ENCODE measurements at places on chromosomes 12 and 14.
A peak's percentile ranks its signal among the peaks of the same experiment; 100 is the strongest.

DNA sequence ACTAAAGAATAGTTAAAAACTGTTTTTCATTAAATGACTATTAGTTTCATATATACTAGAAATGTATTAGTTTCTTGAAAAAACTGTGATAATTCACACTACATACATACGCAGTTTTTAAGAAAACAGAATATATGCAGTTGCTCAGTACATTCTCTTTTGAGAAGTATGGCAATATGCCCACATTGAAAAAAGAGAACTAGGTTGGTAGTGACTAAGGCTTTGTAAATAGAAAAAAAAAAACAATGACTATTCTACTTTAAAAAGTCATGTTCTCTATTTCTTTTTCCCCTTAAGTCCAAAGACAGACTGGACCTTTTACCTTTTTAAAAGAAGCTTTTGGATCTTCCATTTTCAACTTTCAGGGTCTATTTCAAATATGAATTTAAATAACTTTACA is 25.0 kb downstream of the SNX6 start:
- DNase-seq = no peak

- no peak for DNase-seq
These were observed 1251.0 kb upstream of the USP15 start for GRCh38 chr12:61009192-61009591.

- DNase-seq = no peak
These were observed 51.3 kb downstream of the SSPN start for GRCh38 chr12:26246483-26247164.

DNA sequence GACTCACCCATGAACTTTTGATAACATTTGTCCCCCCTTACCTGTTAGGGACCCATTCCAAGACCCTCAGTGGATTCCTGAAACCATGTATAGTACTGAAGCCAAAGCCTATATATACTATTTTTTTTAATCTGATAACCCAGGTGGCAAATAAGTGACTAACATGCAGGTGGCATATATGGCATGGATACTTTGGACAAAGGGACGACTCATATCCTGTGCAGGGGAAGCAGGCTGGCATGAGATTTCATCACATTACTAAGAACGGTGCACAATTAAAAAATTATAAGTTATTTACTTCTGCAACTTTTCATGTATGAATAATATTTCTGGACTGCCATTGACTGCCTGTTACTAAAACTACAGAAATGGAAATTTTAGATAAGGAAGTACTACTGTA is 880.1 kb upstream of the FBXO33 start:
- no peak for DNase-seq

DNA sequence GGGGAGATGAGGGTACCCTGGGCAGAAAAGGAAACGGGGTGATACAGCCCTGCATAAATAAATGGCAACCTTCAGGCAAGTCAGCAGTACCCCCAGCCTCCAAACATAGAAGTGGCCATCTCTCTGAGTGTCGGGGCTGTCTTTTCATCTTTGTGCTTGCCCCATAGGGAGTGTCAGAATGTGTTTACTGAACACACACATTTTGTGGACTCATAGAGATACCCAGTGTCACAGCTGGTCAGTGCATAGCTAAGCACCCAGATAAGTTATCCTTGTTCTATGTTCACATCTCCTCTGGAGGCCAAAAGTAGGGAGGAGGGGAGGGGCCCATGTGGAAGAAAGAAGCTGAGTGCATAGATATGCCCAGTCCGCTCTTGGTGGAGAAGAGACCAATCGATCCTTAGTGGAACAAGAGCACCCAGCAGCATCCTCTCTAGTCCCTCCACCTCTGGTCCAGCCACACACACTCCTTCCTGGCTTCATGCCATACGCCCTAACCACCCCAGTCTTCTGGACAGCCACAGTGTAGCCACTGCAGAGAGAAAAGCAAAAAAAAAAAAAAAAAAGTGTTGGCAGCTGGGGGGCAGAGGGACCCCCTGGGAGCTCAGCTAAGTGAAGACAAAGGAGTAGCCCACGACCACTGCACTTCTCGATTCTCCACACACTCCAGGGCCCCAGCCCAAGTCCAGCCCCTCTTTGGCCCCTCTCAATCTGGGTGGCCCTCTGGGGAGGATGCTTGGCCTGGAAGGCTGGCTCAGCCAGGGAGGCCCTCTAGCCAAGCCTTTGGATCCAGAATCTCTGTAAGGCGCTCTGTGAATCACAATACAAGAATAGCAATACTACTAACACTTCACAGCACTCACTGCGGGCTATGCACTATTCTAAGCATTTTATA is 2.6 kb downstream of the ITGA7 start:
- no peak for DNase-seq

GRCh38 chr14:31232081-31232480 is 24.5 kb upstream of the HECTD1 start:
- DNase-seq = no peak

- no peak for DNase-seq
These were observed 49.2 kb downstream of the FGD4 start for GRCh38 chr12:32448586-32448985.

DNA sequence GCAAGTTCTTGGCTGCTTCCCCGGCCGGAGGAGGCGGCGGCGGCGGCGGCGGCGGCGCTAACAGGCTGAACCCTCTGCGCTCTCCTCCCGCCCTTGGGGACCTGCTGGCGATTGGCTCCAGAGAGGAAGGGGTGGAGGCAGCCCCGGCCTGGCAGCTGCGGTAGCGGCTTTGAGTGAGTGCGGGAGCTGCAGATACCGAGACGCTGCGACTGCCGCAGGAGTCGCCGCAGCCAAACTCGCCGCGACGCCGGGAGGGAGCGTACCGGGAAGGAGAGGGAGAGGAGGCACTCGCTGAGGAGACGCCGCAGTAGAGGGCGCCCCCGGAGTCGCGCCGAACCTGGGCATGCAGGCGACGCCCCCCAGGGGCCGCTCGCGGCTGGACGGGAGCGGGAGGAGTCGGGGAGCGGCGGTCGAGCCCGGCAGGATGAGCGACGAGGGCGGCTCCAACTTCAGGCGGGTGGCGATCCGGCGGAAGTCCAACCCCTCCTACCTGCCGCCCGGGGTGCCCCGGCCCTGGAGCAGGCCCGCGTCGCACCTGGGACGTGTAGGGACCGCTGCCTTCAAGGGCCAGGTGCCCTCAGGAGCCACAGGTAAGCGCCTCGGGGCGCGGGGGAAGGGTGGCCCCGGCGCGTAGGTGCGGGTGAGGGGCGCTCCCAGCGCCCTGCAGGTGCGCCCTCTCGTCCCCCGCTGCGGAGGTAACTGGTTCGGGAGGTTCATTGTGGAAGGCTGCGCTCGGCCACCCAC is at the start of gene FGD4:
TSS of gene FGD4 (plus strand) at position 189 of the 744 bp plus-strand sequence.
- DNase-seq = peak; percentile 86

DNA sequence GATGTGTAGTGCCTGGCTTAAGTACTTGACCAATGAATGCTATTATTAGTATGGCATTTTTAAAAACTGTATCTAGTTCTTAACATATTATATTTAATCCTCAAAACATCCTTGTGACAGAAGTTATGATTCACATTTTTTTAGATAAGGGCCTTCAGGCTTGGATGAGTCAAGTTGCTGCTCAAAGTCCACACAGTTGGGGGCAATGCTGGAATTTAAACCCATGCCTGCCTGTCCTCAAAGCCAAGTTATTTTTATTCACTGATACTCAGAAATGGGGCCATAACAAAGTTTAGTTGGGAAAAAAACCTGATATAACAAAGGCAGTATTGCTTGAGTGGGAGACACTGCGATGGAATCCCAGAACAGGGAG is 50.6 kb downstream of the RFX4 start:
- no peak for DNase-seq

DNA sequence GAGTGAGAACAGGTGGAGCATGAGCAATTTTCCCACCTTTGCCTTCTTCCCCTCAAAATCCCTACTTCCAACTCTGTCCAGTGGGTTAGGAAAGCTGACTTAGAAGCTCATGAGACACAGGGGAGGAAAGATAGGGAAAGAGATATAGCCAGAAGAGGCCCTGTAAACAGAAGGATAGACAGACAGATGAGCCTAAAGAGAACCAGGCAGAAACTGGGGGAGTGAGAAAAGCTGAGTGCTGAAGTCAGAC is 5.0 kb downstream of the AJUBA start:
- no peak for DNase-seq

DNA sequence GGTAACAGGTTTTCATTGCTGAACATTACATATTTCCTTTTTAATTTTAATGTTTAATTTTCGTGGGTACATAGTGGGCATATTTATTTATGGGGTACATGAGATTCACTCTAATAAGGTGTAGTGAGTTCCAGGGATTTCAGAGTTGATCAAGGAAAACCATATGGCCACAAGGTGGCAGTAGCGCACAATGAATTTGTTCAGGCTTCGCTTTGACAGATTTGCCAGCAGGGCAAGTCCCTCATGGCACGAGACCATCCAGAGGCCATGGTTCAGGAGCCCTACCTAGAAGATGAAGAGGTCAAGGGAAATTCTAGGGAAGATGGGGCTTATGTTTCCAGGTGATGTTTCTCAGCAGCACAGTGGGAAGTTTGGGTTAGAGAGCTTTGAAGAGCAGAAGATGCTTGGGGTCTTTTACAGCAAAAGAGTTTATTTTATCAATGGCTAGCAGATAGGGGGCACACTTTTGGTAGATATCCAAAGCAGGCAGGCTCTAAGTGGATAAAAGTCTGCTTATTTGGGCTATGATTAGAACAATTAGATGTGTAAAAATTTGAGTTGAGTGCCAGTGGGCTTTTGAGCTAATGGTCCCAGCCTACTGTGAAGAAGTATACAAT is 1004.4 kb downstream of the AACS start:
- peak; percentile 69 for DNase-seq

- DNase-seq = no peak
These were observed 82.9 kb upstream of the MAP1LC3B2 start for GRCh38 chr12:116476227-116476822.

DNA sequence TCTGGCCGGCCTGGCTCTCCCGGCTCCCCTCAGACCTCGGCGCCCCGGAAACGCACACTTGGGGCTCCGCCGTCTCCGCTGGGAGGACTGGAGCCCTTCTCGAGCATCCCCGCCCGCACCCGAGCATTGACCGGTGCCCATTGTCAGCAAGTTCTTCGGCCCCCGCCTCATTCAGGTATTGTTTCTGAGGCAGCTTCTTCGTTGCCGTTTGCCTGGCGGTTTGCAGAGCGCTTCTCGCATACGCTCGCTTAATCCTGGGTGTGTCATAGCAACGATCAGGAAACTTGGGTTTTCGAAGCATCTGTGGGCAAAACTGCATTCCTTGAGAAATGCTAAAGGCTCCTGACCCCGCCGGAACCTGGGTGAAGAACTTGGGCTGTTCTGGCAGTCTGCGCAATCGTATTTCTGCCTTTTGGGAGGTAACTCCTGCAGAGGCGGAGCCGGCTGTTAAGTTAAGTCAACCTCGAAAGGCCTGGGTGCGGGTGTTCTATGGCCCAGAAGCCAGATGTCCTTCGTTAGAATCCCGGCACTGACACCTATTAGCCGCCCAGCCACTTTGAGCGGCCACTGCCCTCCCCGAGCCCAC is 518 bp downstream of the GSKIP start:
- peak; percentile 40 for DNase-seq

- no peak for DNase-seq
These were observed 179.0 kb upstream of the KRR1 start for GRCh38 chr12:75690296-75690955.

DNA sequence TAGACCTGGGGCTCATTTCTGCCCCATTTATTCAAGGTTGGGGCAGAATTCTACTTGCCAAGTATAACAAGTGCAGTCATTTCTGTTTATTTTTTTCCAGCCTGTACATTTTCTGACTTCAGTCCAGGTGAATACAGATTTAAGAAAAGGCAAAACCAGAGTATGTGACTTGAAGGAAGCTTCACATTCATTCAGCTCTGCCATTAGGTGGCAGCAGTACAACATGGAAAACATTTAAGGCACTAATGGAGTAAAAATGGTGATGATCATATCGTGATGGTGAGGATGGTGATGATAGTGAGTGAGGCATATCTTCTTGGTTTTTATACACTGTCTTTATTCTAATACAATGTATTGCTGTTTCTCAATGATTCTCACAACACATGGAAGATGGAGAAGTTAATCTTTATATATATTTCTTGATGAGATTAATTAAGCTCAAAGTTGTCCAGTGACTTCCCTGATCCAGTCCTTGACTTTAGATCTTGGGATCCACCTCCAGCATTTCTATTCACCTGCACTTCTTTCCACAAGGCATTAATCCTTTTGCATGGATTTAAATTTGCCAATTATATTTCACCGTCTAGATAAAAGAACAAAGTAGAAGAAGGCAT is 176.7 kb upstream of the SEL1L start:
- DNase-seq = no peak

- no peak for DNase-seq
These were observed 34.3 kb upstream of the DCN start for GRCh38 chr12:91216871-91217270.

DNA sequence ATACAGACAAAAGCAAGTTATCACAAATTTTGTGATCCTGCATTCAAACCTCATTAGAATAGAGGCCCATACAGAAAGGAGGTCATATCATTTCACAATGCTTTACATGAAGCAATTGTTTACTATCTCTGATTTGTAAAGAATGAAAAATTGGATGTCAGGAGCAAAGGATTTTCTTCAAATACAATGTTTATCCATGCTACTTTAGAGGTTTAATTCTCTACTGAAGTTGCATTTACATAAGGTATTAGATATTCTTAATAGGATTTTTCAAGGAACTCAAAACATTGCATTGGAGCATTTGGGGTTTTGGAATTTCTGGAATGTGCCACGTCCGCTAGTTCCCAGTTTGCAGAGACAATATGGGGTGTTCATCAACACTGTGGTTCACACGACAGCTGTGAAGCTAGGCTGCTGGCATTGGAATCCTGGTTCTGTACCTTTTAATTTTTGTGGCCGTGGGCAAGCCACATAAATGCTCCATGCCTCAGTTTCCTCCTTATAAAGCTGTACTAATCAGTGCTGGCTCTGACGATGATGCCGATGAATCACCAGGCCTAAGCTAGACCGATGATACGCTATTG is 174.8 kb downstream of the APAF1 start:
- DNase-seq = no peak

GRCh38 chr12:51118706-51119105 is 35.3 kb upstream of the CSRNP2 start:
- no peak for DNase-seq

- no peak for DNase-seq
These were observed 293.5 kb downstream of the SLC6A15 start for GRCh38 chr12:84619053-84619571.

- DNase-seq = no peak
These were observed 396.4 kb upstream of the USP15 start for GRCh38 chr12:61863811-61864210.

DNA sequence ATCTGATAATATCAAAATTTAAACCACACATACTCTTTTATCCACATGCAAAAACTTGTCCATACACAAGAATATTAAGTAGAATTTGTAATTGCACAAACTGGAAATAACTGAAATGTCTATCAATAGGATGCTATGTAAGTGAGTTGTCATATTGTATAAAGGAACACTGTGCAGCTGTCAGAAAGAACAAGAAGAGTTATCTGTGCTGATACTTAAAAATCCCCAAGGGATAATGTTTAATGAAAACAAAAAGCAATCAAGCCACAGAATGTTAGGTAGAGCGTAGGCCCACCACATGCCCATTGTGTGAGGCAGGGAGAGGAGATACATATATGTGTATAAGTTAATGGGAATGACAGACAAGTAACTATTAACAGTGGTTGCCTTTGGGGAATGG is 25.9 kb upstream of the HIGD1C start:
- no peak for DNase-seq

GRCh38 chr12:122297494-122297893 is 31.2 kb upstream of the VPS33A start:
- no peak for DNase-seq

- DNase-seq = peak; percentile 35
These were observed 158.0 kb downstream of the SLC5A8 start for GRCh38 chr12:101051901-101052550.

All from glutamatergic neuron (in vitro differentiated cells).